ENCODE measurements at places on chromosomes 1 and 21.

DNA sequence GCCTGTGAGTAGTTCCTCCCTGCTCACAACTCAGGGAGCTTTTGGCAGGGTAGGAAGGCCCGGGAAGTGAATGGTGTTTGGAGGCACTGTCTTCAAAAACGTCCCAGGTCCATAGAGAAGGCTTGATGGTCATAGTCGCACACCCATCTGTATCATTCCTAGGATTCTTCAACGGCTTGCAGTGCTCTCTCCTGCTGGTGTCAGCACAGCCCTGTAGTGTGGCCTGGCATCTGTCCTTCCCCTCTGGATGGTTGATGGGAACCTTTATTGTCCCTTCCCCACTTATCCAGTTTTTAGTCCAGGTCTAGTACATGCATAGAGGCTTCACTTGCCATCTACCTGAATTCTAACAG lies 142.8 kb upstream of the HOOK1 start:
- DNase-seq = no peak

GRCh38 chr1:216765346-216766300 lies 42.4 kb upstream of the ESRRG start:
- no peak for DNase-seq

GRCh38 chr1:21534674-21535378 lies 25.6 kb downstream of the ALPL start:
- DNase-seq = no peak

- DNase-seq = no peak
Measured at GRCh38 chr21:16583556-16583955, 853.8 kb downstream of the USP25 start.

GRCh38 chr1:29756085-29756484 lies 519.8 kb downstream of the PTPRU start:
- DNase-seq = no peak

- DNase-seq = no peak
Measured at GRCh38 chr1:95146637-95147036, 29.5 kb downstream of the TLCD4 start.

DNA sequence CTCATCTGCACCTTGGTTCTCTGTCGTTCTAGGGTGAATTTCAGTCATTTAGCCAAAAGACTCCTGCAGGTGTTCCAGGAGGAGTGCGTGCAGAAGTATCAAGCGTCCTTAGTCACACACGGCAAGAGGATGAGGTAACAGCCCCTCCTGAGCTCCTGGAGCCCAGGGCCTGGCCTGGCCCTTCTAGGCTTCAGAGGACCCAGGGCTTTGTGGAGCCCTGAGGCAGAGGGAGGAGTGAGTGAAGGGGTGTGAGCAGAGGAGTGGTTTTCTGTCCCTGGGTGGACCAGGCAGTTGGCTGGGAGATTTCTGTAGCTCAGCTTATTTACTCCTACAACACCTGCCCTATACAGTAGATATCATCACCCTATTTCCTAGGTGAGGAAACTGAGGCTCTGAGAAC lies 15.7 kb upstream of the RASSF5 start:
- no peak for DNase-seq

All from glomerular endothelial cell (primary cell).